DMS 273 treated with DMSO at 0.1 percent for 48 hours (cell line): ENCODE measurements at places on chromosomes 7 and 10.

DNA sequence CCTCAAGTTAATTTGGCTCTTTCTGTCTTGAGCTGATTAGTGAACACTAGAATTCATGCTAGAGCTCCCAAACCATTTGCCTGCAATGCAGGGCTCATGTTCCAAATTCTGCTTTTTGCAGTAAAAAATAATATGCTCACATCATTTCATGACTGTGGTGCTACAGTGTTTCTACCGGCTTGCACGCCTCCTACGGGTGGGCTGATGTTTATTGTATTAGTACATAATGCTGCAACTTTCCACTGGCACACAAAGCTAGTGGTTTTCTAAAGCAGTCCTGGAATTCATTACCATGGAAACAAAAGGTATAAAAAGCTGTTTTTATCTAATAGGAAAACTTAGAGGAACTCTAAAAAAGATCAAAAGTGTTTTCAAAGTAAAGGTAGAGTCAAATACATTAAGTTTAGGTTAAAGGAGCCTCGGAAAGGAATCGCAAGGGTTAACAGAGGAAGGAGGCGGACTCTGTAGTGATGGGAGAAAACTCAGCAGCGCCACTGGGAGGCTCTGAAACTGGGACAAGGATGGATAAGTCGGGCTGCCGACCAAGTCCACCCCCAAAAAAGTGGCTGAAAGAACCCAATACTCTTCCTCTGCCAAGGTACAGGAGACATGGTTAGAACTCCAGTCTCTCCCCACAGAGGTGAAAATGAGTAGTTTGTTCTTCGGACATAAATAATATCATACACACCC is 25.9 kb downstream of the GRM8 start:
- no peak for DNase-seq

- DNase-seq: no peak
These were observed 54.8 kb downstream of the MDFIC start for GRCh38 chr7:114976666-114977065.

DNA sequence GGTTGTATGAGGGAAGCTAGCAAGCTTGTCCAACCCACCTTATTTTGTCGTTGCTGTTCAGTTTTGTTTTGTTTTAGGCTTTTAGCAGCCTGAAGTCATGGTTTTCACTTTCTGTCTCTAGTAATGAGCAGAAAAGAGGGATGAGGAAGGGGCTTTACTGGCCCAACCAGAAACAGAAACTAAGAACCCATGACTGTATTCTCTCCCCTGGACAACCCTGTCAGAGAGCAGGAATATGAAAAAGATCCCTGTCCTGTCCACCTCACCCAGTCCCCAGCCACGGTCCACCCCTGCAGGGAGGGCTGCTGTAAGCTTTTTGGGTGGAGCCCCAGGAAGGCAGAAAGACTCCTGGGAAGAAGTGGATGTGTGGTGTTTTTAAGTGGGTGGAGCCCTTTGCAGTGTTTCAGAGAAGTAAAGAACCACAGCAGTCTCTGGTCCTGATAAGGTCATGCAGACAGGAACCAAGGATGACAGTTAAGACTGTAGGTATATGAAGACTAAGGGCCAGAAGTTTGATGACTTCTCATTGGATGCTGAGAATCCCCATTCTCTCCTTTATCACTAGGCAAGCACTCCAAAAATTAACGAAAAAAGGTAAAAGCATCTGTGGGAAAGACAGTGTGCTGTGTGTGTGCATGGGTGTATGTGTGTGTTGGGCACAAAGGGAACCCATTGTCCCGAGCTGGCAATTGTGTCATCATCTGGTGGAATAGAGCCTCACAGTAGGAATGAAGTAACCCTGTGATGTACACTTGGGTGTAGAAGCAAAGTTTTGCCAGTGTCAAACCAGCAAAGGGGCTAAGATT is 13.8 kb downstream of the MRPL32 start:
- no peak for DNase-seq

DNA sequence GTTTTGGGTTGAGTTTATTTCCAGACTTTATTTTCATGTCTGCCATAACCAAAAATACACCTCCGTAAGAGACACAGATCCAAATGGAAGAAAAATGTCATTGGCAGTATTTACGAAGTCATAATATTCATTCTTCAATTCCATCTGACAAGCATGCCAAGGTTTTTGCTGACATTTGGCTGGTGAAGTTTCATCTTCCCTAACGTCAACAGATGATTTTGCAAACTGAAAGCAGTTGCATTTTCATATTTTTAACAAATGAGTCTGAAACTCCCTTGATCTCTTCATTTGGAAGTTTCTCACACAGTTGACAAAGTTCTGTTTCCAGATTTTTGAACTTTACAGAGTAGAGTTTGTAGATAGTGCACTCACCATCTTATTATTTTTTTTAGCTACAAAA is 114.5 kb downstream of the CALN1 start:
- no peak for DNase-seq

DNA sequence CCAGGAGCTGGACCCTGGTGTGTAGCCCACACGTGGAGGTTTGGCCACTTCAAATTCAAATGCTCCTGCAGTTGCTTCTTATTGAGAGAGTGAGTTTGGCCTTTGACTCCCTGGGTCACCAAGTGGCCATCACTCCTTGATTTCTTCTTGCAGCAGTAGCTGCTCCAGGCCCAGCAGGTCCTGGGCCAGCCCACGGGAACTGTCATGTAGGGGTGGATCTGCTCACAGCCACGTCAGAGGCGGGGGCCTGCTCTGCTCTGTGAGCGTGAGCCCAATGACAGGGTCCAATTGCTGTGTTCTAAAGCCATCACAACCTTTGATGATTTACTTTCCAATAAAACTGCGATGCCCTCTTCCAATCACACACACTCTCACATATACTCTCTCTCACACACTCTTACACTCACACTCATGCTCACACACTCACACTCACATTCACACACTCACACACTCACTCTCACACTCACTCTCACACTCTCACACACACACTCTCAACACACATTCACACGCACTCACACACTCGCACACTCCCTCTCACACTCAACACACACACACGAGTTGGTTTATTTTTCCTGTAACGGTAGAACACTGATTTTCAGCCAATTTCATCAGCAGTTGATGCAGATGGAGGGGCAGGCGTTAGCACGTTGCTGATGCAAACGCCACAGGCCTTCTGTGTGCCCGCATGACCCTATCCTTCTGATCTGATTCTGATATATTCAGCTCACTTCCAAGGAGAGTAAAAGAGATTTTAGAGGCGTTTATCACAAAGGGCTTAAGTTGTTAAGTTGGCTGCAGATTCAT is 210.7 kb upstream of the PPP2R2D start:
- DNase-seq: no peak
